ENCODE measurements at places on chromosomes 3 and 15.

- no peak for DNase-seq
These were observed 25.9 kb downstream of the MELTF start for GRCh38 chr3:197003461-197004385.

- no peak for DNase-seq
These were observed 4.8 kb downstream of the CX3CR1 start for GRCh38 chr3:39275052-39275451.

DNA sequence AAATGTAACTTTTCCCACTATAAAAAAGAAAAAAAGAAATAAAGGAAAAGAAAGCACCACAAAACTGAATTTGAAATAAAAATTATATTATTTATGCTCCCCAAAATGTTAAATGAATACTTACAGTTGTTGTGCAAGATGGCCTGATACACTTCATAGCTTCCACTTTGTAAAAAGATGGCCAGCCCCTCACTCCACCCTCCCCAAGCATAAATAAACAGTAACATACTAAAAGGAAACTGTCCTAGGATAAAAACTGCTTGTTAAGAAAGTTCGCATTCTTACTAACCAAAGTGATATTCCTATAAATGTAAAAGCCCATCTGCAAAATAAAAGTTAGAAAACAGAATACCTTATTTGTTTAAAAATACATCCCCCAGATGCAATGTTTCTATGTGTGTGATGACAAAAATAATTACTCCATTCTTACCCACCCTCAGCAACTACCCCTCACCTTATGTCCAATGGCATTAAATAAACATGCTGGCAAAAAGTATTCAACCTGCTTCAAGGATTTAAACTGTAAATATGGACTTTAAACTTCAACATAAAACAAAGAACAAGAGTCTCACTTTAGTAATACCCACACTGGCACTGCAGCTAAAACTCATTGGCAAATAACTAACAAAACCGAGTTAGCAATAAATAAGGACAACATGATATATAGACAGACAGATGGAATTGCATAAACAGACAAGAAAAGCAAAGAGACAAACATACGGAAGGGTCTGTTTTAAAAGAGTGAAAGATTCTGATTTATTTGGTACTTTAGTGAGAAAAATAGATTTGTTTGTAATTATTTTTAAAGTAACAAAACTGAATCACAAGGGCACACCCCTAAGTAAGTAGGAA is 47.7 kb downstream of the ZBTB20 start:
- peak; percentile 13 for DNase-seq

DNA sequence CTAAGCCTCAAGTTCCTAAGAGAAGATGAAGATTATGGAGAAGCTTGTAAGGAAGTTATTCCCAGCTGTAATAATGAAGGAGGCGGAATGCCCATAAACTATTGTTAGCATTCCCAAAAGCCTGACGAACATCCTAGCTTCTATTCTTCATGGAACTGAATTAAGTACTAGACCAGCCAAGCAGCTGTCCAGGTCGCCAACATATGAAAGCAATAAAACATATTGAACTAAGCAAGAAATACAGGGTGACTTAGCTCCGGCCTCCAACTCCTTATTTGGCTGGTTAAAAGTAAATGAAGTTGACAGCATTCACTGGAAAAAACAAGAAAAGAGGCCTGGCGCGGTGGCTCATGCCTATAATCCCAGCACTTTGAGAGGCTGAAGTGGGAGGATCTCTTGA is 174.0 kb upstream of the TPM1 start:
- no peak for DNase-seq

- no peak for DNase-seq
These were observed 15.6 kb downstream of the ZIC1 start for GRCh38 chr3:147424581-147425387.

GRCh38 chr3:33358172-33358781 is 81.0 kb downstream of the FBXL2 start:
- no peak for DNase-seq

DNA sequence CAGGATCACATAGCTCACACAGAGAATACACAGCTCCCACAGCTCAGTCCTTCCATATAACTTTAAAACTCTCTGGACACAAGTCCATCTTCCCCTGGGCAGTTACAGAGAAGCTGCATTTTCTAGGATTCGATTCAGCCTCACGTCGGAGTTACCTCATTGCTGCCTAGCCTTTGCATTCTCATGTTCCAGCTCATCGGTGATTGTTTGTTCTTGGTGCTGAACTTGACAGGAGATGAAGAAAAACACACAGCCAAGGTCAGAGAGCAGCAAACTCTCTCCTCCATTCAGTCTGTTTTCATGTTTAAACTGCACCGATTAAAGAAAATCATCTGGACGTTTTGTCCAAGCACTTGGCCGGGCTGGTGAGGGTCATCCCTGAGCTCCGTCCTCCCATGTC is 375.5 kb upstream of the CFAP20DC start:
- peak; percentile 79 for DNase-seq

- peak; percentile 10 for DNase-seq
These were observed 53.9 kb downstream of the CLASP2 start for GRCh38 chr3:33664195-33664594.

DNA sequence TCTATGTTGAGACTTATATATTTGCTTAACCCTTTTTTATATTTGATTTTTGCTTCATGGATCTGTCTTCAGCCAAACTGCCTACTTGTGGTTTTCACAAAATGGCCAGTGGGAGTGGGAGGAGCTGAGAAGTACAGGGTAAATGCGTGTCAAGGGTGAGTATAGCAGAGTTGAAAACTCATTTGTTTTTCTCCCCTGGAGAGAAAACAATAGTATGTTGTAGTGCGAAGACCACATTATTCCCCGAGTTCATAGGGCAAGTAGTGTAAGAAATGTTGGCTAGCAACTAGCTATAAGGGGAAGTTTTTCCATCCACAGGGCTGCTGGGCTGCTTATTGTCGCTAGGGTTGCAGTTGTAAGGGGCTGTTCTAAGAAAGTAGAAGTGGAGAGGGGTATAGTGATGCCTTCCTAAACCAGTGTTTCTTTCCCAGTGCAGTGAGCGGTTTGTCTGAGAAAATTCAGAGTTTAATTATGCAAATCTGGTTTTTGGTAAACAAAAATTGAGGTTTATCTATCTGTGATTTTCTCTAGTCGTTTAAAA is 153.8 kb upstream of the AZI2 start:
- DNase-seq = no peak

DNA sequence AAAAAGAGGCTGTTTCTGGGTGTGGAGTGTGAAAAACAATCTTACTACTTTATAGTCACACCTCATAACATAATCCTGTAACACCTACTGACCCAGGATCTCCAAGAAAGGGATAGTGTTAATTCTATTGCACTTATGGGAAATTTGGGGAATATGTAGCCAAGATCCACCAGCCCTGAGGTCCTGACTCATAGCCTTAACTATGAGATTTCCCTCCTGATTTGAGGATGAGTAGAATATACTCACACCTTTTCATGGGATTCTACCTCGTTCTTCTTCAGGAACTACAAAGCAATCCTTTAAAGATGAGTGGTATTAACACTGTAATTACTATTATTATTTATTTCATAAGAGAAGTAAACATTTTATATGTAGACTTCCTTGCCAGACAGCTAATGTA is 315.2 kb downstream of the MECOM start:
- DNase-seq = no peak

DNA sequence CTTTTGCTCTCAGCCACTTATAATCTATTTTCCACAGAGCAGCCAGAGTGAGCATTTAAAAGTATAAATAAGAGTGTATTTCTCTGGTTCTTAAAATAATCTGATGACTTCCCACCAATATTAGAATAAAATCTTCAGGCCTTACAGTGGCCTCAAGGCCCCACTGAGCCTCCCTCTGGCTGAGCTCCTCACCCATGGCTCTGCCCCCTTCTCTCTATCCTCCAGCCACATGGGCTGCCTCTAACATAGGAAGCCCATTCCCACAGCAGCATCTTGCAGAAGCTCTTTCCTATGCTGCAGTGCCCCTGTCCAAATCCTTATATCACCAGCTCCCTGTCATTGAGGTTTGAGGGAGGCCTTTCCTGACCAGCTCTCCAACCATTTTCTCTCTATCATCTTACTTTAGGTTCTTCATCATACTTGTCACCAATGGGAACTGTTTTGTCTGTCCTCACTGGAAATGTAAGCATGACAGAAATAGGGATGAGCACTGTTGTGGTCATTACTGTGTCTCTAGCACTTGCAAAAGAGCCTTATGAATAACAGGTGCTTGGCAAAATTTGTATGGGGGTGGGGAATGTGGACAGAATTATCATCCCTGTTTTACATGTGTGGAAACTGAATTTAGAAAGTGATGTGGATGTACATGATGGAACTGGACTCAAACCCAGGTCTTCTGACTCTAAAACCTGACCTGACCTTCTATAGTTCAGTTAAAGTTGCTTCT is 250.6 kb downstream of the NR1D2 start:
- DNase-seq = no peak

GRCh38 chr15:28900041-28900891 is 14.5 kb downstream of the APBA2 start:
- no peak for DNase-seq

DNA sequence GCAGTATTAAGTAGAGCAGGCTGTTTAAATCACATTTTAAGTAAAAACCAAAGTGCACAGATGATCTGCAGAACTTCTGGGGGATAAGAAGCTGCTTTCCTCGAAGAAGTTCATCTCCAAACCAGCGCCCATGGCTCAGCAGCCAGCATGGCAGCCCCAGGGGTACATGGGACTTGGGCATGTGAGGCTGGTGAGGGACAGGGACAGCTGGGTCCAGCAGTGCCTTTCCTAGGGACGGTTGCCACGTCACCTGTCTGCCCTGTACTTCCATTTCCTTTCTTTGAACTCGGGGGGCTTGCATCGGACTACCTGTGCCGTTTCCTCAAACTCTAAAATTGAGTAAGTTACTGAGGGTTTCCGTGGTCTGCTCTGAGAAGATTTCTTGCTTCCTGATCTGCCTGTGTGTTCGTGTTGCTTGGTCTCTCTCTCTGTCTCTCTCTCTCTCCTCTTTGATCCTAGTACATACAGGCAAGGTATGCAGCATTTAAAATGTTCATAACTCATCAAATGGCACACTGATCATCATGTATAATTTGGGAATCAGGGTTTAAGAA is 67.6 kb downstream of the IGF1R start:
- no peak for DNase-seq

- no peak for DNase-seq
These were observed 142.7 kb upstream of the DPPA4 start for GRCh38 chr3:109480014-109480413.

- no peak for DNase-seq
These were observed 39.9 kb downstream of the TGFBR2 start for GRCh38 chr3:30646181-30646876.

- no peak for DNase-seq
These were observed 32.2 kb downstream of the FILIP1L start for GRCh38 chr3:100081986-100082692.

DNA sequence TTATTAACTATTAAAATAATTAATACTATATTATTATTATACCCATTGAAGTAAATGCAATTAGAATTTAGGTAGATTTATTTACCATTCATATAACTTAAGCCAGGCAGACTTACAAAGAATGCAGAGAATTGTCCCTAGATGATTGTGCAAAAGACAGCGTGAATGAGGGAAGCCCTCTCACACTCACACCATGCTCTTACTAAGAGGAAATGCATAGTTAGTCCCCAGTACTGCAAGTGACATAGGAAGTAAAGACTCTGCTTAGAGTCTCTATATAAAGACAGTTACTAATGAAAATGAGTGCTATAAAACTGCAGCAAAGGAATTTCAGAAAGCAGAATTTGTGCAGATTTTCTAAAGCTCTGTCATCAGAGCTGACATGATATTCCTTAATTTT is 270.4 kb downstream of the ZBBX start:
- DNase-seq = no peak

GRCh38 chr3:27208961-27209616 is 160.1 kb downstream of the NEK10 start:
- DNase-seq = no peak

DNA sequence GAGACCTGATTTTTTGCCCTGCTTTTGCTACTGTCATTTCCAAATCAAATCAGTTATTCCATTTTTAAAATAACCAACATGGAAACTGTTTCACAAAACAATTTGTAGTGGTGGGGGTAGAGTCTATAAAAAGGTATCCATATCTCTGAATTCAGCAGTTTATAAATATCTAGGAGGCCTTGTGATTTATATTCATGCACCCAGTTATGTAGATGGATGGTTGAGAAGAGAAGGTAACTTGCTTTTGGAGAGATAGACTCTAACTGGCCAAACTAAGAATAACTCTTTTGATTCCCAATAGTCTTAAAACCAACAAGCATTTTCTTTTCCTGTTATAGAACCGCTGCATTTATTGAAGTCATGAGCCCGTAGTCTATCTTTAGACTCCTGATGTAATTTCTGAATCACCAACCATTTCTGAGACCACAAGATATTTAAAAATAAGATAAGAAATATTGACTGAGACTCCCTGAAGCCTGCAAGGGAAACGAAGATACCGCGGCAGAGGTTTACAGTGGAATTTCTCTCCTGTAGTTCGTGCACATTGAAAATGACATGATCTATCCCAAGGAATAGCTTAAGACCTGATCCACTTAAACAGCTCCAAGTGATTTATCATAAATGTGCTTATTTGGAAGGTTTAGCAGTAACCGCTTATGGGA is 68.5 kb downstream of the SAMMSON start:
- peak; percentile 27 for DNase-seq

DNA sequence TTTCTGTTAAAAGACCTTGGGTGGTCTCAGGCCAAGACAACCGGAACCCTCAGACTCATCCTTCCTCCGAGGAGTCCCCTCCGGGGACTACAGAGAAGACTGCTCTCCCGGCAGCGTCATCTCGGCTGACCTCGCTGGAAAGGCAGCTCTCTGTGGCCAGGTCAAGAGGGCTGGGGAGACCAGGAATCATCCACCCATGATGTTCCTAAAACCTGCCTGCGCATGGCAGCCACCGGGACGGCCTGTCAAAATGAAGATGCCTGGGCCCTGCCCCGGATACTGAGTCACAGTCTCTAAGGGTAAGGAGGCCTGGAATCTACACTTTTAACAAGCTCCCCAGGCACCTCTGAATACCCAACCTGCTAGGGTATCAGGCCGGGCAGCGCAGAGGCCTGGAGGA is 78.6 kb downstream of the RPN1 start:
- no peak for DNase-seq

DNA sequence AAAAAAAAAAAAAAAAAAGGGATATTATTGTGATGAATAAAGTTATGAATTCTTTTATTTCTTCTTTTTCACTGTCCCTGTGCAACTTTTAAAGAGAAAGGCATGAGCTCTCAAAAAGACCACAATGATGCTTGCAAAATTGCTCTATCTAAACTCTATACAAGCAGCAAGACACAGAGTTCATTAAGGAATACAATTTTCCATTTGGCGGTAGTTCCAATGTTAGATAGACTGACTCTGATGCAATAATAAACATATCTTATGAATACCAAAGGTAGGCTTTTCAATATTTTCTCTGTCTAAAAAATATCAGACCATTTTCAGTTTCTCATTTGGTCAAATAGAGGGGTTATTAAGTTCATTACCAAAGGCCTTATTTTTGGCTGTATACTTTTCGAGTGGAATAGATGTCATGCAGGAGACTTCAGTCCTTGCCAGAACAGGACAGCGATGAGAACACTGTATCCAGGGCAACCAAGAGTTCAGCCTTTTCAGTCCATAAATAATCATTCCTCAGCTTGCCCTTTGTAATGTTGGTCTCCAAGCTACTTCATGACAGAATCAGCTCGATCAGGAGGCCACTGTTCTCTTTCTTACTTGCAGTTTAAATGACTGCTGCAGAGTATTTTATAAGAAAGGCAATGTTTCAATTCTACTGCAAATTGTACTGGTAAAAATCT is 162.9 kb upstream of the FAM3D start:
- DNase-seq = peak; percentile 7

GRCh38 chr3:129934234-129935123 is 40.0 kb upstream of the TRH start:
- DNase-seq = peak; percentile 70

All from astrocyte of the hippocampus (primary cell).